ENCODE measurements at places on chromosomes 4 and X.

DNA sequence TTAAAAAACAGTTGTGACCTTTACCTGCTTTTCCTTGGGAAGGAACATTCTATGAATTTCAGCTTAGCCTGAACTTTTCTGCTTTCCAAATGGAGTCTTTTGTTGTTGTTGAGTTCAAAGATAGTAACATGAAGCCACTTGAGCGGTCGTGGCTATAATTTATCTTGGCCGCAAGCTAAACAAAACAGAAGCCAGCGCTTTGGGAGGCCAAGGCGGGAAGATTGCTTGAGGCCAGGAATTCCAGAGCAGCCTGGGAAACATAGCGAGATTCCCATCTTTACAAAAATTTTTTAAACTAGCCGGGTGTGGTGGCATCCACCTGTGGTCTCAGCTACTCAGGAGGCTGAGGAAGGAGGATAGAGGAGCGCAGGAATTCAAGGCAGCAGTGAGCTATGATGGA is 29.9 kb downstream of the TKTL1 start:
- DNase-seq = no peak

GRCh38 chr4:1674682-1675081 is 9.4 kb downstream of the FAM53A start:
- no peak for DNase-seq

DNA sequence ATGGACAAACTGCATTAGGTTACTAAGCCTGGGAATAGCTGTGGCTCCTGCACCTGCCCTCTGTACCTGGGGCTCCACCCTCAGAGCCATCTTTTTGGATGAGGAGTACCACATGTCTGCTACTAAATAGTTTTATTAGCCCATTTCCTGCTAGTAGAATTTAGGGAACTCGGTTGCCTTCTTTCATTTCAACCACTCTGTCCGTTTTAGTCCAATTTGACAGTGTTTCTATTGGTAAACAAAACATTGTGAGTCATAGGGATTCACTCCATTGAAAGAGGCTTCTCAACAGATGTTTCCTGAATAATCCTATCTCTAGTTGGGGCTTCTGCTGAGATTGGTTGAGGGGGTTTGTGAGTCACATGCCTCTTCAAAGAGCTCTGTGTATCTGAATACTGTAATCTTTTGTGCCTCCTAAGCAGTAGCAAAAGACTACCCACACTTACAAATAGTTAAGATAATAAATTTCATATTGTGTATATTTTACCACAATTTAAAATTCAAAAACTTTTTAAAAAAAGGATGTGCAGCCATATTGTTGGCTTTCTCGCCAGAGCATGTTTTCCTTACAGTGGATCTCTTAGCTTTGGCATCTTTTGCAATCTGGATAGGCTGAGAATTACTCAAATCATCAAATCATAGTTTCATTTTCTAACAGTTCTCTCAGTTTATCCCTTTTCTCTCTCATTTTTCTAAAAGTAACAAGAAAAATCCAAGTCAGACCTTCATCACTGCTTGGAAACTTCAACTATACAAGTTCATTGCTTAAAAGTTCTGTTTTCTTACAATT is 9.9 kb downstream of the FAM200B start:
- DNase-seq = no peak

- DNase-seq = peak; percentile 41
These were observed 4.2 kb downstream of the MID1 start for GRCh38 chrX:10615931-10616774.

- no peak for DNase-seq
These were observed 474.8 kb downstream of the ZNF674 start for GRCh38 chrX:46070421-46070820.

DNA sequence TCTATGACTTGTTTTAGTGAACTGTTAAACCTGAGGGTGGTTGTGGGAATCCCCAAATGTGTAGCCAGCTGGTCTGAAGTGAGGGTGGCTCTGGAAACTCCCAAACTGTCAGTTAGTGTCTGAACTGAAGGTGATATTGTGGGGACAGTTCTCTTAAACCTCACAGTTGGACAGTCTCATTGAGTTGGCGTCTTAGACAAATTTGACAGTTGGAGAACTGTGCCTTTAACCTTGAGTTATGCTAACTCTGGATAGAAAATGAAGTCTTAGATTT is 20.7 kb upstream of the CTSO start:
- peak; percentile 42 for DNase-seq

GRCh38 chrX:119107206-119107605 is 20.4 kb downstream of the KIAA1210 start:
- DNase-seq = no peak

DNA sequence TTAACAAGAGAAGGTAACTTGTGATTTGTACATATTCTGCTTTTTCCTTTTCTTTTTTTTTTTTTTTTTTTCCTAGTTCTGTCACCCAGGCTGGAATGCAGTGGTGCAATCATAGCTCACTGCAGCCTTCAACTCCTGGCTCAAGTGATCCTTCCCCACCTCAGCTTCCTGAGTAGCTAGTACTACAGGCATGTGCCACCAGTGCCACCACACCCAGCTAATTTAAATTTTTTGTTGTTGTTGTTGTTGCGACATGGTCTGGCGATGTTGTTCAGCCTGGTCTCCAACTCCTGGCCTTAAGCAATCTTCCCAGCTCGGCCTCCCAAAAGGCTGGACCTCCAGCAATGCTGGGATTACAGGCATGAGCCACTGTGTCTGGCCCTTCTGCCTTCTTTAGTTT is 1.5 kb upstream of the TACR3 start:
- no peak for DNase-seq

- DNase-seq = no peak
These were observed 137.8 kb upstream of the NUDT6 start for GRCh38 chr4:123060039-123060770.

DNA sequence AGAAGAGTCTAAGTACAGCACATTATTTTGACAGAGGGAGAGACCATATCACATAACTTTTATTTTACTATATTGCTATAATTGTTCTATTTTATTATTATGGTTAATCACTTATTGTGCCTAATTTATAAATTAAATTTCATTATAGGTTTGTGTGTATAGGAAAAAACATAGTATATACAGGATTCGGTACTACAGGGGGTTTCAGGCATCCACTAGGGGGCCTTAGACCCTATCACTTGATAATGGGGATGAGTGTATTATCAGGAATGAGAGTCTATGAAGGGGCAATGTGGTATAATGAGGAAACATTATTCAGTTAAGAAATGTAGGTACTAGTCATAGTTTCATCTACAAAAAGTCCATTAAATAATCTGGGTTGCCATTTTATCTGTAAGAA is 833.1 kb downstream of the C4orf33 start:
- DNase-seq = no peak

- DNase-seq = no peak
These were observed 344.2 kb downstream of the CBLL2 start for GRCh38 chrX:22616867-22617266.

- DNase-seq = no peak
These were observed 6.7 kb downstream of the UNC5C start for GRCh38 chr4:95541889-95542607.

DNA sequence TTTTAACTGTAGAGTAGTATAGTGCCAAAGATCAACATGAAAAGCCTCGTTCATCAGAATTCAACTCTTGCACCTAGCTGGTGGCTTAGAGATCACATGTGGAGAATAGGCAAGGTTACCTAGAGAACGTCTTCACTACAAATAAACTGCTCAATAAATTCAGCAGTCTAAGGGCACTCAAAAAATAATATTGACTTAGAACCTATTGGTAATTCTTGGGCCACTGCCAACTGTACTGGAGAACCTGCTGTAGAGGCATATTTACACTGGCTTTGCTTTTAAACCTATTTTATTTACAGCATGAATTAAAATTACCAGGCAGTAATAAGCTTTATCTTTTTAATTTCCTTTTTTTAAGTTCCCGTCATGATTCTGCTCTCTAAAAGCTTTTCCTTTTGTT is 343.7 kb downstream of the PDHA2 start:
- DNase-seq = no peak

GRCh38 chr4:187865914-187866313 is 129.7 kb upstream of the ZFP42 start:
- no peak for DNase-seq

DNA sequence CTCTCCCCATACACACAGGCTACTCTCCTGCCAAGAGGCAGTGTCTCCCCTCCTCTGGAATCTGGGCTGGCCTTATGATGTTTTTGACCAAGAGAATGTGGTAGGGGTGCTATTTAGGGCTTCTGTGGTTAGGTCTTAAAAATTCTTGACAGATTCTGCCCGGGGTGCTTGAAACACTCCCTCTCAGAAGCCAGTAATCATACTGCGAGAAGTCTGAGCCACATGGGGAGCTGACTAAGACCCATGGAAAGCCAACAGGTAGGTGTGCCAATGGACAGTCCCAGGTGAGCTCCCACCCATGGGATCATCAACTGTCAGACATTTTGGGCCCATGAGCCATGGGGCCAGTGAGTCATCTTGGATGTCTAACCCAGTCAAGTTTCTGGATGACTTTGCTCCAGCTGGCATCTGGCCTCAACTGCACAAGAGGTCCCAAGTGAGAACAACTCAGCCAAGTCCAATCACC is 315.7 kb downstream of the FBXW7 start:
- DNase-seq = no peak

- DNase-seq = no peak
These were observed 236.7 kb downstream of the FRAS1 start for GRCh38 chr4:78293821-78294301.

DNA sequence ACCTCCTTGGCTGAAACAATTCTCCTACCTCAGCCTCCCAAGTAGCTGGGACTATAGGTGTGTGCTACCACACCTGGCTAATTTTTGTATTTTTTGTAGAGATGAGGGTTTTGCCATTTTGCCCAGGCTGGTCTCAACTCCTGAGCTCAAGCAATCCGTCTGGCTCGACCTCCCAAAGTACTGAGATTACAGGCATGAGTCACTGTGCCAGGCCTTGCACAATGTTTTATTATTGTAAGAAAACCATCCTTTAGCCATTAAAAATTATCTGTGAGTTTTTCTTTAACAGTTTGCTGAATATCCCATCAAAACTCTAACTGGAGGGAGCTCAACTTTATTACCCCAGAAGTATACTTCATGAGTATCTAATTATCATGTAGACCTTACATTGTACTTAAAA is 900.3 kb downstream of the PCDH7 start:
- DNase-seq = no peak

DNA sequence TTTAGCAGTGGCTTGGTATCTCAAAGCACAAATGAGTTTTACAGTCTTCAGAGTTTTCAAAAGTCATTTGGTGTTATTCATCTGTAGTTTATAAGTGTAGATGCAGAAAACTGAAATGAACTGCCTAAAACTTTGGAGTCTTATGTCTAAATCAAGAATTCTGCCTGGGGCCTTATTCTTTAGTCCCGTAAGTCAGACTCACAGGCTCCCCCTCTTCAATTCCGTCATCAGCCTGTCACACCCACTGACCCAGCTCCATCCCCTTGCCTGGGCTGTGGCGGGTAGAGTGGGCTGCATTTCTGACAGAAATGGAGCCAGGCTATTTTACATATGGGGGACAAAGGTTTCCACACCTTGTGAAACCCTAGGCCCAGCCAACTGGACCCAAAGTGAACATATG is 44.3 kb downstream of the TSPAN5 start:
- no peak for DNase-seq

- no peak for DNase-seq
These were observed 48.6 kb upstream of the GYPA start for GRCh38 chr4:144189121-144189520.

DNA sequence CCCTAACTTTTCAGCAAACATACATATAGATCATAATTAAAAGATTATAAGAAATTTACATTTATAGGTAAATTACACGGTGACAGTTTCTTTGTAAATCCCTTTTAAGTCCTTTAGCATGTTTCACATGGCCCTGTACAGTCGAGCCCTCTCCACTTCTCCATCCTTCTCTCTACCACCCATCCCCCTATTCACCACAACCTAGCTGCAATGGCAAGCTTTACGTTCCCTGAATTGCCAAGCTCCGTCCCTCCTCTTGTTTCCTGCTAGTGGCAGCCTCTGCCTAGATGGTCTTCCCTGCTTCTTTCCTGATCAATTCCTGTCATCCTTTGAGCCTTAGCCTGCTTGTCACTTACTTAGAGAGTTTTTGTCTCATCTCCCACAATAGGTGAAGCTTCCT is 116.2 kb downstream of the TMA16 start:
- no peak for DNase-seq

DNA sequence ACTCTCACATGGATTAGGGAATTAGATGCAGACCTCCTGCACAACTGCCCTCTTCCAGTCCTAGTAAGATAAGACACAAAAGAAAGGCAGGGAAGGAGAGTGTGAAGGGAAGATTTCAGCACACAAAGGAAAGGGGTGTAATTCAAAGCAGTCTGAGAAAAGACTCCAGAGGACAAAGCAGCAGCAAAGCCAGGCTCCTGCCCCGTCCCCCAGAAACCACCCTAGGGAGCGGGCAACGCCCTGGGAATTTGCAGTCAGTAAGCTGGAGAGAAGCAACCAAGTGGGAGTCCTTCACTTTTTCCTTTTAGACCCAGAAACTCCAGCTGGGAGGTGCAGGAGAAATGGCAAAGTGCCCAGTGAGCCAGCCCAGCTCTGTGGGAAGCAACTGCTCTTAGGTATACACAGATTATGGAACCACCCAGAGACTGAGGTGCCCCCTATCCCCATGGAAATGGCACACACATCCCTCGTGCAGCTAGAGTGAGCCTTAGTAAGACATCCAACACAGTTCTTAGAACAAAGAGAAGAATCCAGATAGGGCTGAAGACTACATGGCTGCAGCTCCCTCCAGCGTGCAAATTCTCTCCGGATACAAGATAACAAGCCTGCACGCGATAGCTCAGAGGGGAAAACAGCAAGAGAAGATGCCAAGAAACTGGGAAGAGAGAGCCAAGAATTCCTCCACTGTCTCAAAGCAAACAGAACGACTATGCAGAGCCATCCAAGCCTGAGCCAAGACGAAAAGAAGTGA is 26.5 kb upstream of the IRAK1 start:
- DNase-seq = no peak

GRCh38 chrX:154074199-154074598 is 23.3 kb downstream of the MECP2 start:
- DNase-seq = no peak

- DNase-seq = peak; percentile 56
These were observed 73.1 kb downstream of the QRFPR start for GRCh38 chr4:121307445-121308327.
